ENCODE measurements at places on chromosomes 13 and 19. TPM values are rescaled to one million over a fixed set of nuclear protein-coding genes. Genes with fewer than 3 reads are reported as not detected.

GRCh38 chr19:13962699-13963602, 10.6 kb downstream of the DCAF15 start:
- no peak for DNase-seq

- no peak for DNase-seq
These were observed 10.0 kb upstream of the CACNG6 start for GRCh38 chr19:53981376-53981951.

ZNF599 gene
- total RNA-seq = 3.9 TPM

DNA sequence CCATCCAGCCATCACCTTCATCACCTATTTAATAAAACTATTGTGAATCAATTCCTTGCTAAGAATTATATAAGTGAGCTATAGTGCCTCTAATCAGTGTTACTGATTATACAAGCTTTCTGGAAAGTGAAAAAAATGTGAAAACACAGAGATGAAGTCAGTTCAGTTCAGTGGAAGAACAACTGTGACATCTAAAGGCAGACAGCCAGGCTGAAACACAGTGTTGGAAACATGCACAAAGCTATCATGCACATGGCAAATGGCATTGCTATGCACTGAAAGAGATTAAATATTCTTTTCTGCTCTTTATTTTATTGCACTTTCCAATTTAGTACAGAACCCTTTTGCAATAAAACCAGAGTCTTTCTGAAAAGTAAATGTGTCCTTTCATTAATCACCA, 294.0 kb downstream of the RBM26 start:
- no peak for DNase-seq

DNA sequence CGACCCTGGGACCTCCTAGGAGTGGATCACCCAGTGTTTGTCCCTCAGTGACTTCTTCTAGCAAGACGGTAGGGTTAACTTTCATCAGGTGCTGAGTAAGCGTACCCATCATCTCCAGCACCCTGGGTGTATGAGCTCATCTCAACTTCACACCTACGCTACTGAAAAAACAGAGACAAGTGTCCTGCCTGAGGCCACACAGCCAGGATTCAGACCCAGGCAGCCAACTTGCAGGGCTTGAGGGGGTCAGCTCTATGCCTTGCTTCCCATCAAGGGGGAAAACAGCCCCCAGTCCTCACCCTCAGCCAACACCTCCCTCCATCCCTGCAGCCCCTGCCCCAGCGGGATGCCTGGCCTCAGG, 4.6 kb downstream of the TLE2 start:
- no peak for DNase-seq

GRCh38 chr13:75425216-75426009, 56.6 kb downstream of the TBC1D4 start:
- no peak for DNase-seq

DNA sequence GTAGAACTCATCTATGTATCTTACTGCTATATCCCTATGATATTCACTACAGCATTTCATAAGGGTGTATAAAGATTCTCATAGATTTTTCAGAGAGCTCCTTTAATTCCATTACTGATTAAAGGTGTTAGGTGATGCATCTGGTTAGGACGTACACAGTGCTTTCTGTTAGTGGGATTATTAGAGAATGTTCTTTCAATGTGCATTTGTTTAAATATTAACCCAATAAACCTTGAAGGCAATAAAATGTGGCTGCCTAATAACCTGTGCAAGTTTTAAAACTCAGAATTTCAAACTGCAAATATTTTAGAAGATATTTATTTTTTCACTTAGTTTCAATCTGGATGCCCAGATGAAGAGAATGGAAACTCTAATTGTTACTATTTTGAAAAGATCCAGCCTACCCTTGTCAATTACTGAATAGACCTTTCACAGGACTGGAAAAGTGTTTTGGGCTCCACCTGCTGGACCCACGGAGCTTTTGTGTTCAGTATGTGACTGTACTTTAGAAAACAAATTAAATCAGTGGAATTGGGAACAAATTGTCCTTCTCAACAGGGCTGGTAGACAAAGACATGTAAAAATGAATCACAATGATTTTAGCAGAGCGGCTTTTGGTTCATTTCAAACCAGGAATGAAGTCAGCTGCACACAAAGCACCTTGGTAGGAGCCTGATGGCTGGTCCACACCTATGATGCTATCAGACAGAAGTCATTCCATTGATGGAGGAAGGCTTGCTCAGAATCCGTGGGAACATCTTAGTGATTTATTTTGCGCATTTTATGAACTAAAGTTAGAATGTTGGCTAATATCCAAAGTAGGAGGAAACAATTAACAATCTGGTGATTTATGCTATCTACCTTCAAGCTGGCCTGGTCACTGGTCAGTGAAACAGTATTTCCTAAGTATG, 89.4 kb upstream of the RAP2A start:
- DNase-seq = no peak

TUBA3C gene
- total RNA-seq = not detected

- DNase-seq = no peak
These were observed 13.3 kb downstream of the TTYH1 start for GRCh38 chr19:54428323-54429175.

- no peak for DNase-seq
These were observed 9.6 kb downstream of the FSD1 start for GRCh38 chr19:4313847-4314490.

- DNase-seq = peak; percentile 86
These were observed 843 bp downstream of the ANO8 start for GRCh38 chr19:17333611-17334413.

DNA sequence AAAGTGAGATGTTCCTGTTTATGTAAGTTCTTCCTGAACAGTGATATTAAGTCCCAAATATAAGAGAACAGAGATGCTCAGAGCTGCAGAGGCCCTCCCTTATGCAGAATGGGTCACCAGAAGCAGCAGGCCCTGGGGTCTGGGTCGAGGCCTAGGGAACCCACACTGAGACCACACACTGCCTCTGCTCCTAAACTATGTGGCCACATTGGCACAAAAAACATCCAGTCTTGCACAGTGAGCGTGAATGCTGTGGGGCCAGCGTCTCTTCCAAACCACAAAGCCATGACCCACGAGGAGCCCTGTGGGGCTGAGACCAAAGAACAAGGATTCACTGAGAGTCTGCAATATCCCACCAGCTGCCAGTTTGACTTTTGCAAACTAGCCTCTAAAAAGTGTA, 23.6 kb downstream of the PROZ start:
- no peak for DNase-seq

NLRP5 gene
- not detected for total RNA-seq

NR2C2AP gene
- 9.5 TPM for total RNA-seq

GRCh38 chr19:7789447-7789846, 26.4 kb downstream of the CLEC4M start:
- DNase-seq = peak; percentile 49

DNA sequence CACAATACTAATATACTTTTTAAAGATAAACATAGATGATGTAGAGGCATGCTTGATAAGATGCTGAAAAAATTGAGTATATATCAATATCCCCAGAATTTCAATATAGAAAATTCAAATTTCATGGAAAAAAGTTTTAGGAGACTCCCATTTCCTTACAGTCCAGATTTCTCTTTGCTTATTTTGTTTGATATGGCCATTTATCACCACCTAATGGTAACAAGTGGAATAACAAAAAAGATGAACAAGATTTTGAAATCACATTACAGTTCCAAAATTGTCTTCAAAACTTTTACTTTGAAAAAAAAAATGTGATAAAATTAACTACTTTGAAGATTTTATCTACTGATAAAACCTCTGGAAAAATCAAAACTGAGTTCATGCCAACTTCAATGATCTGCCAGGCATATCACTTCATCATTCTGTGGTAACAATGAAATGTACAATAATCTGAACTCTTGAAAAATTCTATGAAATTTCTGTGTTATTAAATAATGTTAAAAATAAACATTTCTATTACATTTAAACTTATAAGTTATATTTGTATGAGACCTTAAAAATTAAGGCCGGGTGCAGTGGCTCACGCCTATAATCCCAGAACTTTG, 17.5 kb downstream of the MIPEP start:
- no peak for DNase-seq

LMTK3 gene
- 13.7 TPM for total RNA-seq

- DNase-seq = no peak
These were observed 37.4 kb downstream of the TMEM255B start for GRCh38 chr13:113796211-113796963.

OR7D2 gene
- total RNA-seq = not detected

ODAD3 gene
- not detected for total RNA-seq

POU2F2 gene
- total RNA-seq = 14.6 TPM

DNA sequence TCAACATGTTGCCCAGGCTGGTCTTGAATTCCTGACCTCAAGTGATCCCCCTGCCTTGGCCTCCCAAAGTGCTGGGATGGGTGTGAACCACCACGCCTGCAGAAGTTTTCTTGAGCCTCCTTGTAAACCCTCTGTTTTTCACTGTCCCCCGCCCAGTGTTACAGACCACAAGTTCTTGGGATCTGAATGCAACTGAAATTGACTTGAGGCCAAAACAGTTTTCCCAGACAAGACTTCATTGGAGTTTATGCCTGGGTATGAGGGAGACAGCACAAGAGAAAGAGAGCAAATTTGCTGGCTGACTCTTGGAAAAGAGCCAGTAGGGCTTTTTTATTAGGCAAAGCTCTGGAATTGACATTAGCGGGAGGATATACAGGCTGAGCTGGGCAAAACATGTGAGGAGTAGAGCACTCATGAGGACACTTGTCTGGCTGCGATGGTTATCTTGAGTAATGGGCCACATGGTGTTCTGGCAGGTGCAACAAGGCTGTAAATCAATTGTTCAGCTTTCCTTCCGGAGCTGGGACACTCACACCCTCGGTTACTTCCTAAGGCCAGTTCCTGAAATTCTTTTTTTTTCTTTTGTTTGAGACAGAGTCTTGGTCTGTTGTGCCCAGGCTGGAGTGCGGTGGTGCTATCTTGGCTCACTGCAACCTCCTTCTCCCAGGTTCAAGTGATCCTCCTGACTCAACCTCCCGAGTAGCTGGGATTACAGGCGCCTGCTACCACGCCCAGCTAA, 12.7 kb upstream of the HNRNPL start:
- DNase-seq = no peak

GRCh38 chr13:22018836-22019210, 347.9 kb downstream of the FGF9 start:
- DNase-seq = no peak

PTH2 gene
- not detected for total RNA-seq

- DNase-seq = no peak
These were observed 5.9 kb downstream of the KLF12 start for GRCh38 chr13:74128156-74128767.

DNA sequence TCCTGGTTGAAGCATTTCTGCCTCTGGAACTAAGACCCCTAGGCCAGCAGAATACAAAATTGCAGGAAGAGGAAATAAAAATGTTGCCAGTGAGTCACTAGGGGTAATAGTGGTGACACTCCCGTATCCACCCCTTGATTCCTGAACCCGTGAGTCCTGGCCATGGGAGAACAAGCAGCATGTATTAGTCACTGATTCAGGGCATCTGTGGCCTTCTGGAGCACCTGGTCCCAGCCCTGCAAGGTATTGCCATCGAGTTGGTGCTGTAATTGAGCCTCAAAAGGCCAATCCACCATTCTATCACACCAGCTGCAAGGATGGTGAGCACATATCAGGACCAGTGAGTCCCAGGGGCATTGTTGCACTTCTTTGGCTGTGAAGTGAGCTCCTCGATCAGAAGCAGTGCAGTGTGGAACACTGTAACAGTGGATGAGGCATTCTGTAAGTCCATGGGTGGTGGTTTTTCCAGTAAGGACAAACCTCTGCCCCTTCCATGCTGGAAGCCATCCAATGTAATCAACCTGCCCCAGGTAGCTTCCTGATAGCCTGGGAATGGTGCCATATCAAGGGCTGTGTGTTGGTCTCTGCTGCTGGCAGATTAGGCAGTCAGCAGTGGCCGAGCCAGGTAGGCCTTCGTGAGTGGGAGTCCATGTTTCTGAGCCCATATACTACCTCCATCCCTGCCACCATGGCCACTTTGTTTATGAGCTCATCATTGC, 39.6 kb downstream of the C1QTNF9 start:
- no peak for DNase-seq

KCNN4 gene
- total RNA-seq = 14.6 TPM

DACT3 gene
- total RNA-seq = not detected

EBI3 gene
- not detected for total RNA-seq

GRCh38 chr13:39888865-39889810, 233.7 kb downstream of the COG6 start:
- no peak for DNase-seq

ZNF850 gene
- total RNA-seq = 1.5 TPM

DNA sequence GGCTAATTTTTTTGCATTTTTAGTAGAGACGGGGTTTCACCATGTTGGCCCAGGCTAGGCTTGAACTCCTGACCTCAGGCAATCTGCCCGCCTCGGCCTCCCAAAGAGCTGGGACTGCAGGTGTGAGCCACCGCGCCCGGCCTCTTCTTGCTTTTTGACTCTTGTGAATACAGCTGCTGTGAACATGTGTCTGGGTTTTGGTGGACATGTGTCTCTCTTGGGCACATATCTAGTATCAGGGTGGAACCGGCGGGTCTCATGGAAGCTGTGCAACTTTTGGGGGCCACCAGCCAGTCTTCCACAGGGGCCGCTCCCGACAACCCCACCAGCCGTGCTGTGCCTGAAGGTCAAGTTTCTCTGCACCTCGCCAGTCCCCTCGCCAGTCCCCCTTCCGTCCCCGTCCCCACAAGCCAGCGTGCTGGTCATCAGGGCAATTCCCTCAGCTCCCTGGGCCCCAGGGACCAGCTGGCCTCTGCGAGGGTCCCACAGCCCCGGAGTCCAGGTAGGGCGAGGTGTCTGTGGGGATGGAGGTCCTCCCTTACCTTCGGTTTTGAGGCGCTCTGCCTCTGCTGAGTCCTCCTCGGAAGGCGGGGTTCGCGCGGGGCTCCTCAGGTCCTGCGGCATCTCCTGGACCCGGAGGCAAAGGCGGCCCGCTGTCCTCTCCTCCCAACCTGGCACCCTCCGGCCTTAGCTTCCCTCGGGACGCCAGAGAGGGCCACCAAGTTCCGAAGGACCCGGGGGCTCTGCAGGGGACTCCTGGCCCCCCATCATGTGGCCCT, 16.3 kb downstream of the SGTA start:
- no peak for DNase-seq

- DNase-seq = no peak
These were observed 16.8 kb downstream of the SLAIN1 start for GRCh38 chr13:77714119-77714755.

DNA sequence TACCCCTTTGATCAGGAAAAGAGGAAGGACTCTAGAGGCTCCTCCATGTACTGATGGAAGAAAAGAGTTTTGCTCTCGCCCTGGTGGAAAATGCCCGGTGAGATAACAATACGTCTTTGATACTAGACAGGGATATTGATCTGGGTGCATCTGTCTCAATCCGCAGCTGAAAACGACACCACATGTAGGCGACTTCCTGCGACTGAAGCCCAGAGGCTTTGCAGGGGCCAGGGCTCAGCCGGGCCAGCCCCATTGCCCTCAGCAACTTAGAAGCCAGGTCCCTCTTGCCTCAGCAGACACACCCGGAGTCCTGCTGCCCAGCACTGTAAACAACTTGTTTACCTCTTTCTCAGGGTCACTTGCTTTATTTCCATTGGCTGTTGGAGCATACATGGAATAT, 409.4 kb downstream of the IRS2 start:
- no peak for DNase-seq

DNA sequence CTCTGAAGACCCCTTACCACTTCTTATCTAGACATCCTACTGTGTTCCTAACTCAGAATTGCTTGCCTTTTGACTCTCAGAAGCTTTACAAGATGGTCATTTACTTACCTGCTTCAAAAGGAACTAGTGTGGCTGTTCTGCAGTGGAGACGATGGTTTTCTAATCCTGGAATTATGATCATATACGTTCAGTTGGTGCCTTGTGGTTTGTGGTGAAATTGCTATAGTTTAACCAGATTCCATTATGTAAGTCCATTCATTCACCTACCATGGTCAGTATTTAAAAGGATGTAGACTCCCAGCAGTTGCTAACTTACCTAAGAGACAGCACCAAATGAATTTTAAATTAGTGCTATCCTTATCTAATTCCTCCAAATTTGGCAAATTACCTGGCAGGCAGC, 210.9 kb downstream of the SHISA2 start:
- no peak for DNase-seq
